ENCODE measurements at places on chromosomes 3 and 15.

DNA sequence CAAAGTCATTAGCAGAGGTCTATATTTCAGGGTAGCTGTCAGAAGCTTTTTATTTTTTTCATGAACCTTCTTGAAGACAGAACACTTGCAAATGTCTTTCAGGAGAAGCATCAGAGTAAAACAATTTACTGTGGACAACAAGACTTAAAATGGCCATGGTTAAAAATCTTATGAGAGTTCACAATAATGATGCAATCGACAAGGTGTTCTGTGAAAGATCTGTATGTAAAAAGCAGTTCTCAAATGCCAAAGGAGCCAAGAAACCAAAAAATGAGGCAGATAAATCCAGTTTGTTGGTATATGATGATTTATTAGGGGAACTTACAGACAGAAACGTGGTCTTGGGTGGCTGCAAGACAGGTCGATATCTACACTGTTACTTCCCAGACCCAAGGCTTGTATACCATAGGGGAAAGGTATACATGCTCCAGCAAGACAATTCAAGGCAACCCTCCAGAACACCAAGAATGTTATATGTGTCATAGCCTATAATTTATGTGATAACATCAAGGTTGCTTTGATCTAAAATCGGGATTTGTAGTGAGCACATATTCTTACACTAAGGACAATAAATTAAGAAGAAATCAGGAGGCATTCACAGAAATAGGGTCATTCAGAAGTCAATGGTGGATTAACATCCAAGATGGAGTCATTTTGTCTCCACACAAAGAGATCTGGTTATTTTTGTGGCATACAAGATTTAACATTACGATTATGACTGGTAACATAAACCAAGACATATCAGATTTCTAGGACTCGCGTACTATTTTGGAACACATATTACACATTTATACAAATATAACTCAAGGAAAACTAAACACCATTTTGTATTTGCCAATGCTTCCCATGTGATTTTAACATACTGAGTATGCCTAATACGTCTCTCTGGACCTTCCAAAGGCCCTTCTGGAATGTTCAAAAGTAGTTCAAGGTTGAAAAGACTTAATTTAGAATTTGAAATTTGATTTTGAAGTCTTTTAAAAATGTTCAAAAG, 316.4 kb downstream of the THSD4 start:
- no peak for DNase-seq

GRCh38 chr15:33296050-33296449, 14.7 kb upstream of the RYR3 start:
- no peak for DNase-seq

DNA sequence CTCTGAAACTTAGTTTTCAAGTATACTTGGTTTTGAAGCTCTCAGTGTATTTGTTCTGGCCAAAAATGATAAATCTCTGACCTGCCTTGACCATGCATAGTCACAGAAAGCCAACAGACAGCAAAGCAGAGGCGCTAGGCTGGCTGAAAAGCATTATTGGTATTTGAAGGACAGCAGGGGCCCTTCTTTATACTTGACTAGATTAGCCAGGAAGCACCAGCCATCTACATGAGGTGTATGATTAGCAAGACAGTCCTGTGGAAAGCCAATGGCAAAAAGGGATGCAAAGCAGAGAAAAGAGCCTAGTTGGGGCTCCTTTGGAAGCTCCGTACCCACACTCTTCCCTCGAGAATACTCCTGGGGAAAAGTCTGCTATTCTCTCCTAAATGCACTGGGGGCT, 7.8 kb downstream of the SLC24A1 start:
- DNase-seq = no peak

GRCh38 chr3:185405664-185406063, 42.7 kb downstream of the MAP3K13 start:
- DNase-seq = no peak

DNA sequence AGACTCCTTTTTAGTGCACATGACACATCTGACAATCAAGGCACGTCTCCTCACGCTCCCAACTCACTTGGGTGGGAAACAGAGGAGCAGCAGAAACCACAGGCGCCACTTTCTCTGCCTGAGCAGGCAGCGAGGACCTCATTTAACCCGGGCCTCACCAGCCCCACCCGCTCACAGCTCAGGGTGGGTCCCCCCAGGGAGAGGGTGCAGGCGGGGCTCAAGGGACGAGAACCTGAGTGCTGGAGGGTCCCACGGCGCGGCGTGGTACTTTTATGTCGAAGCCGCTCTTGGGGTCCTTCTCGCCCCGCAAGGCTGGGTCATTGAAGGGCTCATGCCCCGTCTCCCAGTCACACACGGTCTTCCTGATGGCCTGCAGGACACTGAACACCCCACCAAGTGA, 62.6 kb downstream of the CYFIP1 start:
- no peak for DNase-seq

Measured in stimulated activated naive CD8-positive, alpha-beta T cell treated with anti-CD3 and anti-CD28 coated beads, Interleukin-15, Interleukin-2, amounts not matched to agents 100 U/mL and 50 U/mL, for 24 hours (primary cell).